NCI-H2029 (cell line): ENCODE measurements at places on chromosomes 2 and 18.

DNA sequence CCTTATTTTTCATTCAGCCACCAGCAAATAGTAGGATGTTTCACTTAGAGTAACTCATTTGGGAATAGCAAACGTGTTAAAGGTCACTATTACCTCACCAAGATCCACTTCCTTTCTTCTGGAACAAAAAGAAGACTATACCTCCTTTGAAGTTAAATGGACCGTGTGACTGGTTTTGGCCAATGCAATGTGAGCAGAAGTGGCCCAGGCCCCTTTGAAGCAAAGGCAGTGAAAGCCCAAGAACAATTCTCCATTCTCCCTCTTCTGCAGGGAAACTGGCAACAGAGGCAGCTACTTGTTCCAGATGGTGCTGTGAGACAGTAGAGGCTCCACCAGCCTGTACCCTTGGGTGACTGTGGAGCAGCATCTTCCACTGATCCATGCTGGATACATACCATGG, 11.3 kb upstream of the MALL start:
- DNase-seq = no peak

GRCh38 chr2:54545702-54546450, 89.7 kb downstream of the SPTBN1 start:
- DNase-seq = no peak

DNA sequence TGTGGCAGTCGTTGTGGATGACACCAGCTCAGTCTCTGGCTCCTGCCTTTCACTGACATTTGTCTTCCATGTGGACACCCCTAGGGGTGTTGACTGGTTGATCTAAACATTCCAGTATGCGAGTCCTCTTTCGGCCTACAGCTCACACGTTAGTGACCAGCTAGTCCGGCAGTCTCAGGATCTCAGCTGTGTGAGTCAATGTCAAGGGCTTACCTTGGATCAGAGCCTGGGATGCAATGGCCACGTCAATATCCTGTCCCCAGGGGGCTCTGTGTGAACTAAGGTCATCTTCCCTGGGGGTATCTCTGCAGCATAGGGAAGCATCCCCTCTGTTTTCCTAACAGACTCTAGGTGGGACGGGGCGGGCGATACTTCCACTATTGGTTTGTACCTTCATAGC, 35.1 kb upstream of the YWHAQ start:
- no peak for DNase-seq

DNA sequence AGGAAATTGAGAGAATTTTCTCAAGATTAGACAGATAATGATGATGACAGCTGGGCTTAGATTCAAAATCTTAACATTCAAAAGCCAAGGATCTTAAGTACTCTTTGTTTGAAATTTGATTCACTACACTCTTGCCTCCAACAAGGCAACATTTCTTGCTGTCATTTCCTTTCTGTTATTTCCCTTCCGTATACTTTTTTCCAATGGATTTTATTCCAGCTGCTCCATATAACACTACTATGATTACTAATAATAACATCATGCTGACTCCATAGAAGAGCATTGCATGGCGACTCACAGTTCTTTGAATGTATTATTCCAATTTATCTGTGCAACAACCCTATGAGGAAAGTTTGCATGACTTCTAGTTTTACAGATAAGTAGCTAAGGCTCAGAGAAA, 33.9 kb upstream of the CCDC102B start:
- DNase-seq = no peak

- no peak for DNase-seq
These were observed 263.5 kb upstream of the LRRTM1 start for GRCh38 chr2:80568011-80568410.

- DNase-seq = no peak
These were observed 16.1 kb downstream of the MAPRE3 start for GRCh38 chr2:26986576-26986975.

DNA sequence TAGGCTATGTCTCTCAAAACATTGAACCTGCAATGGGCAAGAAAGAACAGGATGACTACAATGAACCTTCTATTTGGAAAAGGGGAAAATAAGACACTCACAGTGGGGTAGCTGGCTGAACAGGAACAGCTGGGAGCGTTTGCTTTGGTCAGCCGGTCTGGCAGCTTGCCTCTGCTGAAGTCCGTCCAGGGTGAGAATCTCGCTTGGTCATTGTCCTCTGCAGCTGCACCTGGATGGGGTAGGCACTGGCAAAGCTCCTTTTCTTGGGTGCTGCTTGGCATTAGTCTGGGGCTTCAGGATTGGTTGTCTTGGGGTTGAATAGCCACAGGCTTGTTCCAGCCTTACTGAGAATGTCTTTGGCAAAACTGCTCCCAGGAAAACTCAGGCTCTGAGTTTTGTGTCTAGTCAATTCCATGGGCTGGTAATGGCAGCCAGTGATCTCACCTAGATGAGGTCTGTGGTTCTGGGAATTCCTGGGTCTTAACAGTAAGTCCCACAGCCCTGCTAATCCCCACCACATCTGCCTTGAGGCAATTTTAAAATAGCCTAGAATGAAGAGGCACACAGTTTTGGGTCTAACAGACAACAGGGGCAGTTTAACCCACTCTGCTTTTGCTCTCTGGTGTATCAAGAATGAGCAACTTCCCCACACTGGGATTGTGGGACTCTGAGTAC, 13.4 kb downstream of the NEDD4L start:
- no peak for DNase-seq

DNA sequence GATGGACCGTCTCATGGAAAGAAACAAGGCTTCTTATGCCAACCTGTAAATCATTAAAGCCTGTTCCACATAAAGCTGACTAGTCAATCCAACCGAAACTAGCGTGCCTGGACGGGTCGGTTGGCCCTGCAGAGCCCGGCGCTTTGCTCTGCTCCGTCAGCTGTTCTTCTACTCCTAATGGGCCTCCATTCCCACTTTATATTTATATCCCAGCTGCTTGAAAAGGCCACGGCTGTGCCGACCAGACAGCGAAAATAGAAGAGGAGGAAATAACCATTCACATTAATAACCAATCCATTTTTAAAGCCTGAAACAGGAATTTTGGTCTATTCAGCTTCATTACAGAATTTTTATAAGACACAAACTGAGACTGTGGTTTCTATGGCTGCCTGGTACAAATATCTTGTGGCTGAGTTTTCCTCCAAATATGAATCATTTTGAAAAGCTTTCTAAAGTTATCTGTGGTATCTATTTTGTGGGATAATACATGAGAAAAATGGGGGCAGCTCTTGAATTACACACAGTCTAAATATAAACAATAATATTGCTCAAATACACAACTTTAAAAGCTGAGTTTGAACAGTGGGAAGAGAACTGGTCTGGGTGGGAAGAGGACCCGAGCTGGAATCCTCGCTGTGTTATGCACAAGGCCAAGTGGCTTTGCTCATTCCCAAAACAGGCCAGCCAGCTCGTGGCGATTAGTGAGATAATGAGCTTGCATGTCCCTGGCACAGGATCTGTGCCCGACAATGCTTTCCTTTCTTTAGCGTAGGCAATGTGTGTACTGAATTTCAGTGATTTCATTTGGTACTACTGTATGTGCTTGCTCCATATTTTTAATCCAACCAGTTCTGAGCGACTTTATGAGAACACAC, 10.5 kb upstream of the FAM124B start:
- no peak for DNase-seq

- no peak for DNase-seq
These were observed 22.6 kb downstream of the ITGA6 start for GRCh38 chr2:172449911-172450550.

GRCh38 chr18:41004324-41004723, 950.7 kb upstream of the PIK3C3 start:
- no peak for DNase-seq

- DNase-seq = no peak
These were observed 55.7 kb downstream of the INO80C start for GRCh38 chr18:35441857-35442595.

DNA sequence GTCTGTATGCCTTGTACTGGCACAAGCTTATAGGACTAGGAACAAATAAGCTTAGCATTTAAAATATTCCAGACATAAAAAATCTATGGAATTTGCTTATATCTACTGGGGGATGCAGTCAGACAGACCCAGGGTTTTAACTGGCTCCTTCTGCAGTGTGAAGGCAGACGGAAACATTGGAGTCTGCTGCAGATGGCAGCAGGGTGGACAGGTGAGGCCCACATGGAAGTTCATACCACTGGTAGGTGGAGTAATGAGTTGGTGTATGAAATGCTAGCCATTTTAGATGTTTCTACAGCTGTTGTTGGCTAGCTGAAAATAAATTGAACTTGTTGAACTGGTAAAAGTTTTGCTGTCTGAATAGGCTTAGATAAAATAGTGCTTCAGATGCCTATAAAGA, 17.7 kb downstream of the SPTBN1 start:
- no peak for DNase-seq

- no peak for DNase-seq
These were observed 31.3 kb downstream of the BCL2 start for GRCh38 chr18:63288311-63288710.

DNA sequence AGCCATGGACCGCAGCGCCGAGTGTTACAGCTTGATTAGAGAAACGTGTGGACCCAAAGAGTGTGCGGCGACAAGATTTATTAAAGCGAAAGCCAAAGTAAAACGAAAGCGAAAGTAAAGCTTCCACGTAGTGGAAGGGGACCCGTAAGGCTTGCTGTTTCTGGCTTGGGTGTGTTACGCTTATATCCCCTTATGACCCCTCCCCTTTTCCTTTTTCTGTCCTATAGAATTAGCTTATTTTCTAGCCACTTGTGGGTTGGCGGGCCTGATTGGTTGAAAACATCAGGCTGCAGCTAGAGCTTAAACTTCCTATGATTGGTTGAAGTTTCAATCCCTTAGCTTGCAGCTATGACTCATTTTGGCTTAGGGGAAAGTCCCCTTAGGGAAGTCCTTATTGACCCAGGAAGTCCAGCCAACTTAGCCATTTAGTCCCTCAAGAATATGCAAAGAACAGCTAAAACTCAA, 969.7 kb downstream of the DCDC2C start:
- DNase-seq = peak; percentile 88

DNA sequence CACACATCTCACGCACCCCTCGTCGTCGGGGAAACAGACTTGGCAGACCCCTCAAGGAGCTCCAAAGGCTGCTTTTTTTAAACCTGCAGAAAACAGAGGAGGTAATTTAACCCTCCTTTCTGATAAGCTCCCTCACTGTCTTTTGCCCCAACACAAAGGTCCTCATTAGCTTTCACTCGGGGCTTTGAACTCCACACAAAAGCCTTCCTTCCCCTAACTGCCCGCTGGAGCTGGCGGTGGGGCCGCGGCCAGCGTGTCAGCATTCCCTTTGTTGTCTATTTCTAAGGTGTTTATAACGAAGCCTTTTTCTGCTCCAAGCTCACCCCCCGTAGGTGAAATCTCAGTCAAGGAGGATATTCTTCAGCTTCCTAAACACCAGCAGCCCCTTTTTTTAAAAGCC, 43.5 kb upstream of the ID2 start:
- no peak for DNase-seq

- no peak for DNase-seq
These were observed 133.7 kb downstream of the SMAD7 start for GRCh38 chr18:48817021-48817461.

DNA sequence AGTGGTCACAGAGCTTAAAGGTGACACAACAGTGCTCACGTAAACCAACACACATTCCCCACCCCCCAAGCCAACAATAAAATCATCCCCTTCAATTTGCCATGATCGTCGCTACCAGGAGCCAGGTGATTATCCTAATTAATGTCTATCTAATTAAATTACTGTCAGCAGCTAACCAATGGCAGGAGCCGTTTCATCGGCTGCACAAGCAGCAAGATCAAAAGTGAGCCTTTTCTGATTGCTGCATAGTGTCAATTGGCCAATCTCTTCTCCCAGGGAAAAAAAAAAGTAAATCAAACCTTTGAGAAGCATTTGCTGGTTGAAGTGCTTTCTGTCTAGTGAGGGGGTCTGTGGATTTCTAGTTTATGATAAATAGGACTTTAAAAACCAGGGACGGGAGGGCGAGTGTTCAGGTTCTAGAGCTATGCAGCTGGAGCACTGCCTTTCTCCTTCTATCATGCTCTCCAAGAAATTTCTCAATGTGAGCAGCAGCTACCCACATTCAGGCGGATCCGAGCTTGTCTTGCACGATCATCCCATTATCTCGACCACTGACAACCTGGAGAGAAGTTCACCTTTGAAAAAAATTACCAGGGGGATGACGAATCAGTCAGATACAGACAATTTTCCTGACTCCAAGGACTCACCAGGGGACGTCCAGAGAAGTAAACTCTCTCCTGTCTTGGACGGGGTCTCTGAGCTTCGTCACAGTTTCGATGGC, at the start of gene TBR1:
Gene TBR1 (plus strand): TSS at position 311 of the 721 bp plus-strand sequence. CDS start 114 bp downstream, at position 425.
- DNase-seq = no peak

DNA sequence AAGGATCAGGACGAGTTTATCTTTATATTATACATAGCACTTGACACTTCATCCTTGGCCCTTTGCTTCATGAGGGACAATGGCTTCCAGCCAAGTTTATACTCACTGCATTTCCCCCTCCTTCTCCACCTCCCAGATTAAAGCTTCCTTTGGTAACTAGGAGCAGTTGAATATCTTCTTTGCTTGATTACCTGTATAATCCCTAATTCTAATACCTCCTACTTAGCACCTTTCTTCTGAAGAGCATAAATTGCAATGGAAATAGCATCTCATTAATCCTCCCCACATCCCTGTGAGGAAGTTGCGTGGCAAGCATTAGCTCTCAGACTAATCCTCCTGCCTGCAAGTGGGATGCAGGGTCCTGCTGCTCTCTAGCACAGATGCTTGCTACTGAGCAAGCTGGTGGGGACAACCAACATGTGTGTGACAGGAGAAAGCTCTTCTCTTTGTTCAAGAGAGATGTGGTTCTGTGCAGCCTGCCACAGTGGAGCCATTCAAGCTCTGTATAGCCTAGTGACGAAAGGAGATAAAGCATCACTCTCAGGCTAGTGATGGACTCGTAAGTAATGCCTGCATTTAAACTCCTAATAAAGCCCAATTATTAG, 19.1 kb downstream of the KLHL14 start:
- no peak for DNase-seq

GRCh38 chr2:23662941-23663920, 263.7 kb downstream of the ATAD2B start:
- no peak for DNase-seq

- DNase-seq = no peak
These were observed 133.9 kb downstream of the CYP26B1 start for GRCh38 chr2:72013726-72014125.

GRCh38 chr2:127053731-127054603, 53.0 kb downstream of the BIN1 start:
- no peak for DNase-seq

GRCh38 chr2:6812857-6813530, 52.7 kb downstream of the CMPK2 start:
- no peak for DNase-seq

GRCh38 chr2:233668605-233669260, 3.0 kb upstream of the UGT1A9 start:
- no peak for DNase-seq

DNA sequence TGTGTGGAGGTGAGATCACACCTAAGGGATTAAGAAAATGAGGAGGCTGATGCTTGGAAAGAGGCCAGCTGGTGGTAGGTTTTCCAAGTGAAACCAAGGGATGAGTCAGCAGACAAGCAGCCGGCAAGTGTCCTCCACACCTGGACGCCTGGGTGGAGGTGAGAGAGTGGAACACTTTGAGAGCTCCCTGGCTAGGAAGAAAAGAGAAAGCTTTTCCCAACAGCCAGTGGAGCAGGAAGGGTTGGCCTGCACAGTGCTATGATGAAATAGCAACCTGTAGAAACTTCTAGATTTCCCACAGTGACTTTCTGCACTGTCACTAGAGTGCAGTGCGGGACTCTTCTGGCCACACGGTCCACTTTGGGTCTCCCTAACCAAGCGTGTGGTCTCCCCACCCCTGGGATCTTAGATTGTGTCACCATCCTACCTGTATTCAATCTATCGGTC, 19.6 kb upstream of the IL37 start:
- DNase-seq = peak; percentile 7
